ENCODE measurements at places on chromosomes 7 and 10. TPM values are rescaled to one million over a fixed set of nuclear protein-coding genes. Genes with fewer than 3 reads are reported as not detected.

The MRM2 gene
- 13.7 TPM for total RNA-seq

The RNF133 gene
- 0.60 TPM for total RNA-seq

- DNase-seq, result peak; percentile 87
Observed at GRCh38 chr7:102272075-102272916, 14.4 kb upstream of the SH2B2 start.

DNA sequence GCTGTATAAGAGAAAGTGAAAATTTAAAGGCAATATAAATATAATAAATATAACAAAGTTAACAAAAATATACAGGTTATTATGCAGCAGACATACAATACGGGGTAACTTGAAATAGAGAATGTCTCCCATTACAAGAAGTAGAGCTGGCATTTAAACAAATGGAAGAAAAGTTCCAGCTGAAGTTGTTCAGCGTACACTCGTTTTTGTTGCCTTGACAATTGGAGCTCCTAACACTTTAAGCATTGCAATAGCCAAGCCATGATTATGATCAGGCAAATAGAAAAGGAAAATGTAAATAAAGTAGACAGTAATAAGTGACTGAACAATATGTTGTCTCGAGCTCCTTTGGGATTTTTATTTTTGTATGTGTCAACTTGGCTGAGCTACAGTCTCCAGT is 737.8 kb upstream of the CELF2 start:
- no peak for DNase-seq

GRCh38 chr10:21020545-21020944 is 123.4 kb upstream of the NEBL start:
- DNase-seq, result peak; percentile 43

GRCh38 chr7:20786779-20787659 is at the start of gene SP8:
SP8 (minus strand) TSS chr7:20786886; CDS start chr7:20786798, 88 bp downstream.
- no peak for DNase-seq

- peak; percentile 46 for DNase-seq
Observed at GRCh38 chr10:133260895-133261725, 15.6 kb downstream of the ADAM8 start.

DNA sequence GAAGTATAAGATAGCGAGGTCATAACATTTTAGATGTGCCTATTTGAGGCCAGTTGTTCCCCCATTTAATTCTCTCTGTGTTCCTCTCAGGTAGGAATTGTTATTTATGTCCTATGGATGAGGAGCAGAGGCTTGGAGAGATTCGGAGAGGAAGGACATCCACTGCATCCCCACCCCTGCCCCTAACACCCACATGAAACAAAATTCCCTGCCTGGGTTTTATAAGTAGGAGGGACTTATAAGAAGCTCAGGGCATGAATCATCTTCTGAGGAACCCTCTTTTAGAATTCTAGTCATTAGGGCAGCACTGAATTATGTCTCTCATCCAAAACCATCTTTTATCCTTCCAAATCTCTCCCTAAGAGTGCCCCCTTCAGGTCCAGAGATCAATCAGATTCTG is 5.0 kb downstream of the CHAT start:
- no peak for DNase-seq

DNA sequence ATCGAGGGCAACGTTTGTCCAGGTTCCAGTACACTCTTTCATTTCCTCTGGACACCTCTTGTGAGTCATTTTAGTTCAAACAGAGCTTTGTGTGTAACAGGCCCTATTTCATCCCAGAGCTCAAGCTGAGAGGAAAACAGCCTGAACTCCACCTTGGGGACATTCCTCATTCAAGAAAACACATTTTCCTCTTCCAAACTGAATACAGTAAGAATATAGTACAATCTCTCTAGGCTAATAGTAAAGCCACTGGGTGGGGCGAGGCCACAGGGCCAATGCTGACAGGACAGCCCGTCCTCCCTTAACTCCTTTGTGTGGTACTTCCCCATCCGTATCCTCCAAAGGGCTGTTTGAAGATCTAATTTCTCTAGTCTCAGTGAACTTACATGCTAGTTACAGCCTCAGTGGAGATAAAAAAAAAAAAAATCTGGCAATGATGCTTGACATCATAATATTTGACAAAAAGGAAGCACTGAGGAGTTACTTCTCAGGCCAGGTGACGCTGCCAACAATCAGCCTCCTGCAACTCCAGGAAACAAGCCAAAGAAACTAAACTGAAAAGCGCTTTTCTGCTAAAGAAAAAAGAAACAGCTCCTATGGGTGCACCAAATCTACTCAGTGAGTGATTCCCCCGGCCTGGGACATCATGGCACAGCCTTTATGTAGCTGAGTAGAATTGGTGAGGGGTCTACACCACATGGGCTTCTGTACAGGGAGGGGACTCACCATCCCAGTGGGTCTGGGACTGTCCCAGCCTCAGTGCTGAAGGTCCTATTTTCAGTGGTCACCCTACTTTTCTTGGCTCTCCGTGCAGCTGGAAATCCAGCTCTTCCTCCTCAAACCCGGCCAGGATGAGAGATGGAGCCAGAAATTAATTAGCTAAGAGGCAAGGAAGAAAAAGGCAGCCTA is 238.2 kb upstream of the NEBL start:
- DNase-seq, result peak; percentile 51

- DNase-seq, result no peak
Observed at GRCh38 chr7:121049897-121050296, 61.4 kb downstream of the CPED1 start.

- DNase-seq, result no peak
Observed at GRCh38 chr10:67521546-67521945, 174.4 kb downstream of the CTNNA3 start.

GRCh38 chr10:15045380-15045779 is 1.6 kb downstream of the OLAH start:
- DNase-seq, result no peak

- no peak for DNase-seq
Observed at GRCh38 chr10:11533328-11533781, 78.1 kb downstream of the USP6NL start.

DNA sequence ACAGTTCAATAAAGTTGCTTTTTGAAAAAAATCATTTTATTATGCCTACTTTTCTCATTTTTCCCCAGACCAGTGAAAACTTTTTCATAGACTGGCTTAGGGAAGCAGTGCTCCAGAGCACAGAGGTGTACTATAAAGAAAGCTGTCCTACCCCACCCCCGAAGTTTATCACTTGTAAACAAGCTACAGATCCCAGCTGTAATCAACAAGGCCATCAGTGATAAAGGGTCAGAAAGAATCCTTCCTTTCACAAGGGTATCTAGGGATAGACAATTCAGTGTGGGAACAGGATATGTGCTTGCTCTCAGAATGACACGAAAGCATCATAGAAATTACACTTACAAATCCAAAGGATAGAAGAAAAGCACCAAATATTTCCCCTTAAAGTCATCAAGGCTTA is 4.5 kb downstream of the PRDX3 start:
- no peak for DNase-seq

Measured in lung microvascular endothelial cell (primary cell).